ENCODE measurements at places on chromosomes 2 and 18.

GRCh38 chr18:62279561-62279960 lies 45.5 kb upstream of the TNFRSF11A start:
- DNase-seq: no peak

DNA sequence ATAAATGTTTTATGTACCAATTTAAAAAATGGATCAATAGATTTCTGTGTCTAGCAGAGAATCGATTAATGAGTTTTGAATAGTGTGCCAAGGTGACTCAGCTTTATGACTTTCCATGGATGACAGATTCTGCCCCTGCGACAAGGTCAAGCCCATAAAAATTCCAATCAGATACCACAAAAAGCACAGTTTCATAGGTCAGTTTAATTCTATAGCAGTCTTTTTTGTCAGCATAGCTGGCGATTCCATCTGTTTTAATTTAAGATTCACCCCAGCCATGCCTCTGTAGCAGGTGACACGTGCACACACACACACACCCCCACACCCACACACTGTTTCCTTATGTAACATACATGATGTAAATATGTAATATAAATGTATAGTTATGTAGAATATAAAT lies 28.9 kb downstream of the RAB31 start:
- no peak for DNase-seq

DNA sequence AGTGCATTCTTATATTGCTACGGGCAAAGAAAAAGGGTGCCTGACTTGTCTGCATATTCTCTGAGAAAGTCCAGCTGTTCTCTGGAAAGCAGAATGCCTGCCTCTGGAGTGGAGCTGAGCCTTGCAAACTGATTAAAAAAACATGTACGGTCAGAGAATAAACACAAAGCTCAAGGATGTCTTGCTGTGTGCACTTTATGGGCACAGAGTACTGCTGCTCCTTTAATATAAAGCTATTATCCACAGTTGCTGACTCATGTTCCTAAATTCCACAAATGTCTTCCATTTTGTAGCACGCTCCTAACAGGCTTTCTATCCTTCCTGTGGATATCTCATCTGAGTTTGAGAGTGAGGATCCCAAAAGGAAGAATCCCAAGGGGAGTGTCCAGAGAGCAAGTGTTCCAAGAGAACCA lies 229.0 kb downstream of the MREG start:
- DNase-seq: peak; percentile 91

- no peak for DNase-seq
Observed at GRCh38 chr2:206481056-206481455, 37.7 kb downstream of the ADAM23 start.

GRCh38 chr2:159195697-159196096 lies 90.8 kb downstream of the WDSUB1 start:
- no peak for DNase-seq

DNA sequence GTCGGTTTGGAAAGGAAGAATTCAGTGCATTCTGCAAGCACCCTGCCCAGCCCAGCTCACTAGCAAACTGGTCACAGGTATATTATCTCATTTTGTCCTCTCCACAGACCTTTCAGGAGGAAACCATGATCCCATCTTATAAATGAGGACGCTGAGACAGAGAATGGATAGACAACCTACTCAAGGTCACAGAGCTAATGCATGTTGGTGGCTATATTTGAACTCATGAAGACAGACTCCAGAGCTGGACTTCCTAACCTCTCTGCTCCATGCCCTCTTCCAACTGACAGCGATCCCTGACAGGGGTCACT lies 29.5 kb downstream of the SERPINB5 start:
- DNase-seq: no peak

GRCh38 chr18:65988972-65989371 lies 238.2 kb downstream of the CDH7 start:
- DNase-seq: no peak

- no peak for DNase-seq
Observed at GRCh38 chr2:75482398-75482797, 78.3 kb downstream of the EVA1A start.

Measured in fibroblast of the conjunctiva (primary cell).